ENCODE measurements at places on chromosomes 7 and 10. TPM values are rescaled to one million over a fixed set of nuclear protein-coding genes. Genes with fewer than 3 reads are reported as not detected.

DNA sequence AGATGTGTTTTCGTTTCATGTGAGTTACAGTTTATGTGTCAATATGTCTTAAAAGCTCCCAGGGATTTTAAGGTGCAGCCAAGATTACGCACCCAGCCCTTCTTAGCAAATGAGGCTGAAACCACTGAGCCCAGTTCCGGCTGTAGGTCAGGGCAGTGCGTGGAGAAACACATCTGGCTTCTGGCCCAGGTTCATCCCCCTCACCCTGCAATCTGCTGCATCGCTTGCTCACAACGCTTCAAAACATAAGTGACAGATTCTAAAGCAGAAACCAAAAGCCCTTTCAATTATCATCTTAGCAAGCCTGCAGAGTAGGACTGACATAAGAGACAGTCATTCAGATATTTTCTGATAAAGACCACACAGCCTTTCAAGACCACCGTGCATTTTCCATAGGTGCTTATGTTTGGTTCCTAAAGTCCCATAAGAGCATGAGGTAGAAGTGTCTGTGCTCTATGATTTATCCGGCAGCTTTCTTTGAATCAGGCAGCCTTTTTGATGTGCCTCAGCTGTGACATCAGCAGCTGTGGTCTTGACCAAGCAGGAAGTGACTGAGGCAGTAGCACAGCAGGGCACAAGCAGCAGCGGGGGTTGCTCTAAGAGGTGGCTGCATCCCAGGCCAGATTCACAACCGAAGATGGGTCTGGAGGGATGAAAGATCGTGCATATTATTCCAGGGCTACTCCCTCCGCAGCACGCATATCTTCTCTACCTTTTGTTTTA lies 72.1 kb upstream of the LYZL2 start:
- peak; percentile 82 for DNase-seq

- DNase-seq, result peak; percentile 81
These were observed 44.6 kb downstream of the HGF start for GRCh38 chr7:81725003-81725811.

Gene AASS
- total RNA-seq, result 63.0 TPM

Gene PYROXD2
- 10.8 TPM for total RNA-seq

- DNase-seq, result no peak
These were observed 13.3 kb upstream of the DAGLB start for GRCh38 chr7:6460990-6461584.

DNA sequence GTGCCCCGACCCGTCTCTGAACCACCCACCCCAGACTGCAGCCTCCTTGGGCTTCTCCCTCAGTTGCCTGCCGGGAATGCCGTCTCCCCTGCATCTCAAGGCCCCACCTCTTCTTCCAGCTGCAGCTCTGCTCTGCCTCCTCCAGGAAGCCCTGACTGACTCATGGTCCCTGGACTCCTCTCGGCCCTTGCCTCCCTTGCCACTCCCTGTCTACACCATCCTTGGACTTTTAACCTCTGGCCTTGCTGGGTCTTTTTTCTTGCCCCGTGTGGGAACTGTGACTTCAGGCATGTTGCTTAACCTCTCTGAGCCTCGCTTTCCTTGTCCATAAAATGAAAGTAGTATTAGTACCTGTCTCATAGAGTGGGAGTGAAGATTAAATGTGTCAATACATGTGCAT lies 56.3 kb downstream of the C10orf105 start:
- no peak for DNase-seq

Gene FAM20C
- 33.2 TPM for total RNA-seq

GRCh38 chr7:151631953-151632749 lies 112.5 kb upstream of the RHEB start:
- peak; percentile 78 for DNase-seq

Gene LMBR1
- total RNA-seq, result 25.1 TPM

DNA sequence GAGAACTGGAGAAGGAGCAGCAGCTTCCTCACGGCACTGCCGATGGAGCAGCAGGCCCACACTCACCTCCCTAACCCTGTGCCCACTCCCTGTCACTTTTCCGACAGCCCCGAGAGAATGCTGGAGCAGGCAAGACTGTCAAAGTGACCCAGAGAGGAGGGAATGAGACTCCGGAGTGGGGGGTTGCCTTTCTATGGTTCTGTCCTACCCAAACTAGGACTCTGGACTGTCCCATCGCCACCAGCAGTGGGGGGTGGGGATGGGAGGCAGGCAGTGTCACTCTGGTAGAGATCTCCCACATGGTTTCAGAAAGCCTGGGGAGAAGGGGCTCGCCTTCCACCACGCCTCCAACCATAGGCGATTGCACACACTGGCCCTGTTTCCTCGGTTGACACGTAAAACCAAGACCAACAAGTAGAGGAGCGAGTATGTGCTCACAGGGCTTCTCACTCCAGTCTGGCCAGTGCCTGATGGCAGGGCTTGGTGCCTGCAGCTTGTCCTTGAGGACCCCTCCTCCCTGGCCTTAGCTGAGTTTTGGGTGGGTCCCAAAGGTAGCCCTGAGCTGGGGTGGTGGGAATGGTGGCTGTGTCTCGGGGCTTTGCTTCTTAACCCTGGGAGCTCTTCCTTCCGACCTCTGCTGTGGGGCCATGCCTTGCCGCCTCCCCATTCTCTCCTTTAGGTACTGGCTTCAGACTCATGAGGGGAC lies 148.5 kb downstream of the PTPN20 start:
- DNase-seq, result no peak

DNA sequence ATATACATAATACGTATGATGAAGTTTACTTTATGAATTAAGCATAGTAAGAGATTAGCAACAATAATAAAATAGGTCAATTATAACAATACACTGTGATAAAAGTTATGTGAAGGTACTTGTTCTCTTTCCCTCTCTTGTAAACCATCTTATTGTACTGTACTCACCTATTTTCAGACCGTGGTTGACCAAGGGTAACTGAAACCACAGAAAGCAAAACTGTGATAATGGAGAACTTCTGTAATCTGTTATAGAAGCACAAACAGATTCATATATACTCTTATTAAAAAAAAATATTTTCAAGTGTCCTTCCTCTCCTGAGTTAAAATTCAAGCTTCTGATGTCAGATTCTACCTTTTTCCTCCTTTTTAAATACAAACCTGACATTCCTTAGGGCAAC lies 1247.8 kb upstream of the SORCS1 start:
- no peak for DNase-seq
